Activated T-cell treated with anti-CD3 and anti-CD28 coated beads, Interleukin-2, amount 50 U/mL, for 24 hours (primary cell): ENCODE measurements at places on chromosomes 13 and 19.

- DNase-seq, result no peak
These were observed 27.5 kb downstream of the SPRYD7 start for GRCh38 chr13:49908637-49909036.

DNA sequence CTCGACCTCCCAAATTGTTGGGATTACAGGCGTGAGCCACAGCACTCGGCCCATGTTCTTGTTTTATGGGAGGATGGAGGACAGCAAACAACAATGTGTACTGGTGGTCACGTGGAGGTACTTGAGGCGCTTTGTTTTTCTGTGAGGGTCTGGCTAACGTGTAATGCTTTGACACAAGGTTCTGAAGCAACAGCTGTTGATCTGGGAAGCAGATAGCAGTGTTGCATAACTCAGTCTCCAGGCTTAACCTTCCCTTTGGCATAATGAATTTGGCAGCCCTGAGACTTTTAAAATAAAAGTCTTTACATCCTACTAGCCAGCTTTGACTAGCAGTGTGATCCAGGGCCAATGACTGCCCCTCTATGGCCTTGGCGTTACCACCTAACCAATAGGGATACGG is 6.9 kb upstream of the ZNF580 start:
- no peak for DNase-seq

GRCh38 chr13:75744127-75744526 is 108.0 kb downstream of the LMO7 start:
- no peak for DNase-seq

DNA sequence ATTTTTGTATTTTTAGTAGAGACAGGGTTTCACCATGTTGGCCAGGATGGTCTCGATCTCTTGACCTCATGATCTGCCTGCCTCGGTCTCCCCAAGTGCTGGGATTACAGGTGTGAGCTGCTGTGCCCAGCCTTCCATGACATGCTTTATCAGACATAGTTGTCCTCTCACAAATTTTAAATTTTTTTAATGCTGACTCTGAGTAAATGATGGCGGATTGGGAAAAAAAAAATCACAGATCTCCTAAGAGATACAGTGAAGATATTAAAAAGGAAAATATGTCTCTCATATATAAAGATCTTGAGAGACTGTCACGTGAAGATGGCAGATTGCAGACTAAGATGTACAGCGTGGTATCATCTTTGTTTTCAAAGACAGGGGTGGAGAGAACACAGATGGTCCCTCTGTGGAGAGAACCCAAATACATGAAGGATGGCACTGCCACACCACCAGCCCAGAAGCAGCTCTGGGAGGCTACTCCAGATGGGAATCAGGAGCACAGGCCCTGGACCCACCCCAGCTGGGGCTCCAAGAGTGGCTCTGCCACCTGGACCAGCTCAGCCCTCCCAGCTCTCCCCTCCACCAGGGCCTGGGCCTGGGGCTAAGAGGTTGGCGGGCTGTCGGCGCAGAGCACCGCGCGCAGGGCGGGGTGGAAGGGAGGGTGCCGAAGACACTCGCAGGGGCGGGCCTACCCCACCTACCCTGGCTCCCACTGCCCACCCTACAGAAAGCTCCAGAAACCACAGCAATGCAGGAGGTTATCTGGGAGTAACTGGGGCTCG is 20.0 kb upstream of the CCNP start:
- no peak for DNase-seq

GRCh38 chr13:40790154-40790616 is 774 bp downstream of the SLC25A15 start:
- DNase-seq, result no peak

DNA sequence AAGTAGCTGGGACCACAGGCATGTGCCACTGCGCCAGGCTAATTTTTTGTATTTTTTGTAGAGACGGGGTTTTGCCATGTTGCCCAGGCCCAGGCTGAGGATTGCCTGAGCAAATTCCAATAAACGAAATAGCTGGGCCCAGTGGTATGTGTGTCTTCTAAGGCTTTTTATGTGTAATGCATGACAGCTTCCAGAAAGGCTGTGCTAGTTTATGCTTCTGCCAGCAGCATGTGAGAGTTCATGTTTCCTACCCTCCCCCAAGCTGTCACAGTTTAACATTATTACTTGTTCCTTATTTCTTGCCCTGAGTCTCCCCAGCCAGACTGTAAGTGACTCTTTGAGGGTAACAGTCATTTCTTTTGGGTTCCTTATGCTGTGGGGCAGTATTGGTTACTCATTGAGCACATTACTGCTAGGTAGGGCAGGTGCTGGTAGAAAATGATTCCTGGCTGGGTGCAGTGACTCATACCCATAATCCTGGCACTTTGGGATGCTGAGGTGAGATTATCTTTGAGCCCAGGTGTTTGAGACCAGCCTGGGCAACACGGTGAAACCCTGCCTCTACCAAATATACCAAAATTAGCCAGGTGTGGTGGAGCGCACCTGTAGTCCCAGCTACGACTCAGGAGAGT is 13.6 kb downstream of the GPATCH1 start:
- no peak for DNase-seq

DNA sequence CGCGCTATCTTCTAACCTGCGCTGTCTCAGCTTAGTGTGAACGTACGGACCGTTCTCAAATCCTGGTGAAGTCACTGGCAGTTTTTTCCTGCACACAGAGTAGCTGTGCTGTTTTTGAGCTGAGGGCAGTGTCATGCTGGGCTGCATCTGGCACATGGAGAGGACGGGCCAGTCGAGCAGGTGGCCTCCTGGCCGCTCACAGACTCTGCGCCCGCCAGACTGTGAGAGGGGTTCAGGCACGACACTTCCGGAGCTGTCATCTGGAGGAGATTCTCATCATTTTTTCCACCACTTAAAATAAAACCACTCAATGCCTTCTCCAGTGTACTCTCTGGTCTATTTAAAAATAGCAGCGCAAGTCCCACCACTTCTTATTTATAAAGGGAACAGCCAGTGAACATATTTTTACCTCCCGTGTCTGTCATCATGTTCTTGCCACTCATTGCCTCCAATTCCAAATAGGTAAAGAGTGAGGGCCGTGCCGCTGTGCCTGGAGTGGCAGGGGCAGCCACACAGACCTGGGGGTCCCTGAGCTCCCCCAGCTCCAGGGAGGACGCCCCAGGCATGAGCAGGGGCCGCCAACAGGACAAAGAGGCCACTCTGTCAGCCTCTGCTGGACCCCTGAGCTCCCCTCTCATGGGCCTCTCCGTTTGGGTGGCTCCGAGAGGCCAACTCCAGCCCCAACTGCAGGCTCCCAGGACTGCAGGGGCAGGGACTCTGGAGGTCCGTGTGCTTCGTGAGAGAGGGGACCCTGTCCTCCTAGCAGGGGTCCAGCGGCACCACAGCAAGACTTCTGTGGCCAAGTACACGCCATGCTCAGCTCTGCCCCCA is 36.9 kb upstream of the GRTP1 start:
- no peak for DNase-seq

GRCh38 chr13:51644654-51645053 is 60.4 kb downstream of the WDFY2 start:
- no peak for DNase-seq

- no peak for DNase-seq
These were observed 2.4 kb downstream of the CTXN1 start for GRCh38 chr19:7923295-7924191.

DNA sequence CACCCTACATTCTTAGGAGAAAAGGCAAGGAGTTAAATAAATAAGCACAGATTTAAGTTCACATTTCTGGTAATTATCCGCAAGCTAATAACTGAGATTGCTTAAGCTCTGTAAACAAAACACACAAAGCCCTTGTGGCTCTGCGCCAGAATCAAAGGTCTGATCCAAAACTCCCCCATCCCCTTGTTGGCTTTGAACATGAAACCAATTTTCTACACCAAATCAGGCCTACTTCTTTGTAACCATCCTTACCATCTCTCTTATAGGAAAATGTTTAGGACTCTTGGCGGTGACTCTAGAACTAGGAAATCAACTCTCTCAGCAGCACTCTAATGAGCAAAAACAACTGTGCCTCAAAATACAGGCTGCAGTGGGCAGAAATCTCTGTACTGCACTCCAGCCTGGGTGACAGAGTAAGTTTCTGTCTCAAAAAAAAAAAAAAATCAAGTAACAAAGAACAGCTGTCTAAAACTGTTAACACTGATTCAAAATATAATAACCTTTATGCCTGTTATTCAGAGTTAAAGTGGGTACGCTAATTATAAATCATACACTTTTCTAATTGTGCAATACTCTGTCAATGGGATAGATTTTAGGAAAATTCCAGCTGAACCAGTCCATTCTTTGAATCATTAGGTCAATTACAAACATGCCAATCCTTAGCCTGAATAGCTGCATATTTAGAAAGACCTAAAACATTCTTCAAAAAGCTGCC is 25.8 kb downstream of the ABCC4 start:
- DNase-seq, result no peak

DNA sequence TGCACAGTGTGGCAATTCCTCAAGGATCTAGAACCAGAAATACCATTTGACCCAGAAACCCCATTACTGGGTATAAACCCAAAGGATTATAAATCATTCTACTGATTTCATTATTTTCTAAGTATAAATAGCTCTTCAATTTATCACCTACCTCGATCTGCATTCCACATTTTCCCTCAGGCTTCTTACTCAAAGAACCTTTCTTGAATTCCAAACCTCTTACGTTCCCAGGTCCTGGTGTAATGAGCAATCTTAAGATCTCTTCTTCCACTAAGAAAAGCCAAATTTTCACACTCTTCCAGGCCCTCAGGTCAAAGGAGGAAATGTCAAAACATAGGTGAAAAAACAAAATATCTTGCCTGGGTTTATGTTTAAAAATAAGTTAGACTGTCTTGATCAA is 237.3 kb upstream of the GPC6 start:
- no peak for DNase-seq

DNA sequence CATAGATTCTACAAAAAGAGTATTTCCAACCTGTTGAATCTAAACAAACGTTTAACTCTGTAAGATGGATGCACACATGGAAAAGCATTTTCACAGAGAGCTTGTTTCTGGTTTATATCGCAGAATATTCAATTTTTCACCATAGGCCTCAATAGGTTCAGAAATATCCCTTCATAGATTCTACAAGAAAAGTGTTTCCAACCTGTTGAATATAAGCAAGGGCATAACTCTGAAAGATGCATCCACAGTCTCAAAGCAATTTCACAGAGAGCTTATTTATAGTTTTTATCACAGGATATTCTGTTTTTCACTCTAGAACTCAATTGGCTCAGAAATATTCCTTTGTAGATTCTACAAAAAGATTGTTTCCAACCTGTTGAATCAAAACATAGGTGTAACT is 1483.6 kb downstream of the UQCRFS1 start:
- DNase-seq, result no peak

DNA sequence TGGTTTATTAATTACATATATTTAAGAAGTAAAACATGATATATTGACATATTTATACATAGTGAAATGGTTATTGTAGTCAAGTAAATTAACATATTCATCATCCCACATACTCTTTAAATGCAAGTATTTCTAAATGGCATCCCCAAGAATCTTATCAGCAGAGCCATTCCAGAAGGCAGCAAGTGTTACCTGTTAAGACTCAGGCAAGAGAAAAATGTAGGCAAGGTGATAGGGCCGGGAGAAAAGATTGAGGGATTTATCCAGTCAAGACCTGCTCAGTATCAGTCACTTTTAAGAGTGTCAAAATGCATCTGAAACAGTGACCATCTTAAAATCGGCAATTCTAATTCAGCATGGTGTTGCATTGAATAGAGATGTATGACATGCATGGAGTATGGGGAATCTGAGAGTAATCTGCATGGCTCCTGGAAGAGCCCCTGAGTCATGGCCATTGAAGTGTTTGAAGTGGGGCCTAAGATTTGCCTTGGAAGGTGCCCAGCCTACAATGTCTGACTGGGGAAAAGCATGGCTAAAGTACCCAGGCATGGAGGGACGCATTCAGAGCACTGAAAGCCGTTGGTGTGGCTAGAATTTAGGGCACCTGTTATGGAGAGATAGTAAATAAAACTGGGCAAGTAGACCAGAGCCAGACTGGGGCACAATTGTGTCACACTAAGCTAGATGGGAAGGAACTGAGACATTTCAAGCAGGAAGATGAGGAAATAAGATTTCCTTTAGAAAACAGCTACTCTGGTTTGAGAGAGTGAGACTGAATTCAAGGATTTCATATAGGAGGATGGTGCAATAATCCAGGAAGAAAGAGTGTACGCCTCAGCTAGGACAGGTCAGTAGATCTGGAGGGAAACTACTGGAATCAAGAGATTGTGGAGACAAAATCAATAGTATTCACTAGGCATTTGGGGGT is 25.0 kb upstream of the C1QTNF9B start:
- DNase-seq, result no peak

- DNase-seq, result no peak
These were observed 4.0 kb upstream of the SIGLEC10 start for GRCh38 chr19:51421229-51422052.

DNA sequence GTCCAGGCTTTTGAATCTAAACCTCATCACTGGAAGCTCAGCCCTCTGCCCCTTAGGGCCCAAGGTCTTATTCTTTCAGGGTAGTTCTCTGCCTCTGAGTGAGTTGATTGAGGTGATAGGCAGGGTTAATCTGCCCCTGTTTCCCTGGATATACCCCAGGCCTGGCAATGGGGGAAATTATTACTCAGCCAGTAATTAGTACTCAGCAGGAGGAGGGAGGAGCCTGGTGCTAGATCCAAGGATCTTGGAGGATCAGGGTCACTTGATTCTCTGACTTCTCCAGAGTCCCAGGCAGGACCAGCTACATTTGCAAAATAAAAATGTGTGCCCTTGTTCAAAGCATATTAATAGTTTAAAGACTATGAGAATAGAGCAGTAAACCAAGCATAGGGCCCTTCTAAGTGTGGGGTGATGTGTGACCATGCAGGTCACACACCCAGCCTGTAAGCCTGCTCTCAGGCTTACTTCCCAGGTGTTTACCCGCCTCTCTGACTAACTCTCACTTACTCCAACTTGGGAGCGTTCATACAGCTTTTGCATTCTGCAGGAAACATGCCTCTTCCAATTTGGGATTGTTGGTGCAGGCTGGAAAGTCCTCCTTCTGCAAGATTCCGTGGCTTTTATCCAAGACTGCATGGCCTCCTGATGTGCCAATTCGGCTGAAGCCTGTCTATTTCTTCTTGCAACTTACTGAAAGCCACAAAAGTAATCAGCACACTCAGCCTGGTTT is 7.9 kb upstream of the STK24 start:
- DNase-seq, result no peak

- DNase-seq, result no peak
These were observed 19.8 kb upstream of the RASA3 start for GRCh38 chr13:114152285-114152645.

GRCh38 chr13:68490594-68490993 is 1260.5 kb upstream of the PCDH9 start:
- DNase-seq, result no peak

GRCh38 chr19:52398081-52398441 is 412 bp downstream of the ZNF528 start:
- no peak for DNase-seq

GRCh38 chr13:27053902-27054595 is 117.6 kb downstream of the USP12 start:
- DNase-seq, result no peak

- no peak for DNase-seq
These were observed 75.9 kb upstream of the SCEL start for GRCh38 chr13:77459592-77459991.

GRCh38 chr19:47492137-47492533 is 8.1 kb upstream of the KPTN start:
- DNase-seq, result no peak

- DNase-seq, result no peak
These were observed 201.2 kb downstream of the GGACT start for GRCh38 chr13:100387416-100387815.
